ENCODE measurements at places on chromosomes 5 and 9. TPM values are rescaled to one million over a fixed set of nuclear protein-coding genes. Genes with fewer than 3 reads are reported as not detected.

- no peak overlapping the region for H3K27ac ChIP-seq
- H3K4me3 ChIP-seq: no peak overlapping the region
- DNase-seq: no peak
- no peaks in the 10 kb centered on the region for H3K27me3 ChIP-seq
Observed at GRCh38 chr9:111676116-111676515, 14.7 kb downstream of the GNG10 start.

- H3K36me3 ChIP-seq: peaks cover 7% of the 10 kb centered on the region
- H3K27me3 ChIP-seq: no peaks in the 10 kb centered on the region
- peaks cover 2% of the 10 kb centered on the region for H3K4me1 ChIP-seq
- no peak overlapping the region for H3K4me3 ChIP-seq
- DNase-seq: no peak
Observed at GRCh38 chr9:85715587-85715986, 26.2 kb downstream of the AGTPBP1 start.

- no peak for DNase-seq
- no peaks in the 10 kb centered on the region for H3K27me3 ChIP-seq
- no peaks in the 10 kb centered on the region for H3K4me1 ChIP-seq
- H3K36me3 ChIP-seq: no peaks in the 10 kb centered on the region
Observed at GRCh38 chr5:33536802-33537201, 96.0 kb downstream of the TARS1 start.

DNA sequence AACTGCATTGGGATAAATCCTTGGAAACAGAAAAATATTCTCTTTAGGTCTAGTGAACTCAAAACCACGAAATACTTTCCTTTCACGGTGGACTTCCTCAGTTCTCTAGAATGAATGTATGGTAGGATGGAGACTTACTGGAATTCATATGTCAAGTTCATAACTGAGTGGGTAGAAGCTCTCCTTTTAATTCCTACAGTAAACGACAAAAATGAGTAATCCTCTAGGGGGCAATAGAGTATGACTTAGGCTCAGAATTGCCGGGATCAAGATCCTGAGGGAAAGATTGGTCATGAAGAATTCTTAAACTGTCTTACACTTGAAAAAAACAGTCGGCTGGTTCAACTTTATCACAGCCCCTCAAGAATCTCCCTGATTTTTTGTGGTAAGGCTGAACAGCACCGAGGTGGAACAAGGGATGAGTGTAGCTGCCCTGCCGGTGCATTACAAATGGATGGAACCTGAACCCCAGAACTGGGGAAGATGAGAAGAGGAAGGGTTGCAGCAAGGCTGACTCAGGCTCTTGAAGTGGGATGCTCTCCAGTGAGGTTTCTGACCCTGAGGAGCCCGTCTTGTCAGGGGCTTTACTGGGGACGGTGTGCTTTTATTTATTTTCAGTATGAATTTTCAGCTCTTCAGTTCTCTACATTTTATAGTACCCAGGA lies 14.0 kb upstream of the LOX start:
- H3K4me3 ChIP-seq: no peak overlapping the region
- no peak for DNase-seq
- H3K27ac ChIP-seq: peak overlapping the region; percentile 89
- peaks cover 32% of the 10 kb centered on the region for H3K4me1 ChIP-seq
- no peaks in the 10 kb centered on the region for H3K36me3 ChIP-seq

GRCh38 chr5:142698447-142699183 lies 12.7 kb upstream of the FGF1 start:
- H3K27me3 ChIP-seq: peaks cover 6% of the 10 kb centered on the region
- H3K4me3 ChIP-seq: no peak overlapping the region
- no peaks in the 10 kb centered on the region for H3K36me3 ChIP-seq

- no peak overlapping the region for H3K27ac ChIP-seq
- peaks cover 6% of the 10 kb centered on the region for H3K36me3 ChIP-seq
- peaks cover 26% of the 10 kb centered on the region for H3K4me1 ChIP-seq
- no peak for DNase-seq
- H3K27me3 ChIP-seq: no peaks in the 10 kb centered on the region
Observed at GRCh38 chr5:33008751-33009418, 297.8 kb downstream of the NPR3 start.

- H3K27me3 ChIP-seq: no peaks in the 10 kb centered on the region
- no peaks in the 10 kb centered on the region for H3K4me1 ChIP-seq
- H3K27ac ChIP-seq: no peak overlapping the region
- H3K36me3 ChIP-seq: peaks cover 4% of the 10 kb centered on the region
- no peak overlapping the region for H3K4me3 ChIP-seq
Observed at GRCh38 chr5:89998519-89999305, 410.8 kb downstream of the CETN3 start.

GRCh38 chr9:74570879-74571512 lies 73.9 kb downstream of the RORB start:
- H3K36me3 ChIP-seq: no peaks in the 10 kb centered on the region
- H3K4me3 ChIP-seq: no peak overlapping the region
- no peak overlapping the region for H3K27ac ChIP-seq
- no peaks in the 10 kb centered on the region for H3K4me1 ChIP-seq
- DNase-seq: no peak

DNA sequence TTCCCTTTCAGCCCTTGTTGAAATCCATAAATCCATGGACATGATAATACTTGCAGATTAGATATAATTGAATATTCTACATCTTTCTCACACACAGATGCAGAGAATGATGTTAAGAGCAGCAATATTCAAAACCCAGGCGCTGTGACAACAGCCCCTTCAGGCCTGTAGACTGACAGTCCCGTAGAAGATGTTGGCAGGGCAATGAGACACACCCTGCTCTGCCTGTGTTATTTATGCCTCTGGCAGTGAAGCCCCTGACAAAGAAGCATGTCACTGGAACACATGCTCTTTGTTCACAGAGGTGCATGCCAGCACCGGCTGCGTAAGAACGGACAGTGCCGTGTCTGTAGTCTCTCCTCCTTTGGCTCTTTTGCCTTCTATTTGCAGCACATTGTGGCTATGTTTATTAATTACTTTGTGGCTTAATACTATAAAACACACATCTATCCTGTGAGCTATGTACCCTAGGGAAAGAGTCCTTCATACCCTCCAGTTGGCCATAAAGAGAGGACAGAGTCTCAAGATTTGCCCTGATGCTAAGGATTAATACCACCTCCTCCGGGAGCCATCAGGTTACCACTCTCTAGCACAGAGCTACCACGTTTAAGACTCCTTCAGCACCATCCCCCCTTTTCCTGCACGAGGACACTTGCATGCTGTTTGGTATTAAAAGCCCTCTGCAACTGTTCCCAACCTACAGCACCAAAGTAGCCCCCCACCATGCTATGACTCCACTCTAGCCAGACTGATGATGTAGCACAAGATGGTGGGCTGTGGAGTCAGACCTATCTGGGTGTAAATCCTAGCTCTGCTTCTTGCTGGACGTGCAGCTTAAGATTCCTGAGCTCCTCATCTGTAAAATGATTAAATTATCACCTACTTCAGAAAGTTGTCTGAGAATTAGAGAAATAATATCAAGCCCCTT lies 2.0 kb upstream of the ANP32B start:
- no peak overlapping the region for H3K4me3 ChIP-seq
- no peak overlapping the region for H3K27ac ChIP-seq
- no peaks in the 10 kb centered on the region for H3K36me3 ChIP-seq
- DNase-seq: no peak
- H3K27me3 ChIP-seq: peaks cover 8% of the 10 kb centered on the region

DNA sequence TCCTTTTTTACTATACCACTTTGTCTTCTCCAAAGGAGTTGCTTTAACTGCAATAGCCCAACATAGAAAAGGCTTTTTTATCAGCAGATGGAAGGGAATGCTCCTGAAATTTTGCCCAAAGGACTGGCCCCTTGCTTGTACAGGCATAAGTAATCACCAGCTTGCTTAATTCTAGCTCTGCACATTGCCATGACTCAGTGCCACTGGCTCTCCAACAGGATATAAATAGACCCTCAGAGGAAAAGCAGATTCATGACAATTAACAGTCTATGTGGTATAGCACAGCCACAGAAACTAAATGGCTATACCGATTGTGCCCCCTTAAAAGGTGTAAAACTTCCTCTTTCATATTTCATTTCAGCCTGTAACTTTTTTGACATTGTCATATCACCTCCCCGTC lies 227.0 kb downstream of the ZNF608 start:
- no peak for DNase-seq
- H3K36me3 ChIP-seq: no peaks in the 10 kb centered on the region
- H3K27me3 ChIP-seq: peaks cover 13% of the 10 kb centered on the region
- H3K27ac ChIP-seq: no peak overlapping the region
- no peak overlapping the region for H3K4me3 ChIP-seq

DNA sequence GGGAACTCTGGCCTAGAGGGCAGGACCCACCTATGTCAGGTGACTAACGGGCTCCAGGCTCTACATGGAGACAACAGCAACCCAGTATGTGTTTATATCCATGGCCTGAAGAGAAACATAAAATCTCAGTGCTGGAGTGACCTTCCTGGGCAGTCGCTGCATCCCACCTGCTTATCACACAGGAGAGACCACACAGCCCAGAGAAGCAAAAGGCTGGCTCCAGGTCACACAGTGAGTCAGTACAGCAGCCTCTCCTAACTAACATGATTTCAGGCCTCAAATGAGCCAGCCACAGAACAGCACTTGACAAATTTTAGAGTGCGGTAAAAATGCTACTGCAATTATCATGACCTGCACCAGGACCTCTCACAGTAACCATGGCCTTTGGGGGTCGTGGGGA lies 54.0 kb upstream of the TGFBR1 start:
- H3K27ac ChIP-seq: no peak overlapping the region
- H3K4me3 ChIP-seq: no peak overlapping the region
- H3K27me3 ChIP-seq: no peaks in the 10 kb centered on the region
- no peak for DNase-seq
- H3K36me3 ChIP-seq: no peaks in the 10 kb centered on the region

- DNase-seq: no peak
- H3K4me3 ChIP-seq: no peak overlapping the region
- H3K27me3 ChIP-seq: peaks cover 23% of the 10 kb centered on the region
- no peak overlapping the region for H3K27ac ChIP-seq
- H3K36me3 ChIP-seq: no peaks in the 10 kb centered on the region
Observed at GRCh38 chr5:71748360-71748759, 29.3 kb downstream of the CARTPT start.

DNA sequence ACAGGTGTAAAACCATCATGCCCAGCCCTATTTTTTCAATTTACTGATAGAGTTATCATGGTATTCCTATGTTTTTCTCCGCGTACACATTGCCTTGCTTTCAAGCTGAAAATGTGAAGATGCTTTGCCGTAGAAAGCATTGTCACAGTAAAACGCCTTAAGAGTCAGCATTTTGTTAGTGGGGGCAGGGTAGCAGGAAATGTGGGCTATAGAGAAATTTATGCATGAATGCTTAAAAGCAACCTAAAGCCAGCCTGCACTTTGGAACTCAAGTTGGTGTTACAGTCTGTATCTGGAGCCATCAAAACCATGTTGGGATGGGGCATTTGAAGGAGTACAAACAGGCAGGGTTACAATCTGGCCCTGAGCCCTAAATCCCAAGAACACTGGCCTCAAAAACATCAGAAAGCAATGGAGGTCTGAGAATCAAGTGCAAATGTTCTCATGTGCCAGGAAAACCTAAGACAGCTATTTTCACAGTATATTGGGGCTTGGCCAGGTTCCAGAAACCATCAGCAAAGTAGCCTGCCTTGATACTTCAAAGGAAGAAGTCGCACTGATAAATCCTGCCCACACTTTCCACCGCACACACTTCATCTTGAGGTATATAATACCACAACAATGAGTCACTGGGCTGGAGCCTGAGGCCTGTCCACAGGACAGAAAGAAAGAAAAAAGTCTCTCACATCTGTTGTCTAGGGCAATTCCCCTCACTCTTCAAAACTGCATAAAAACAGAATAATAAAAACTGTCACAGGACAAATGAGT lies 313.8 kb downstream of the ENC1 start:
- no peaks in the 10 kb centered on the region for H3K36me3 ChIP-seq
- H3K4me1 ChIP-seq: peaks cover 14% of the 10 kb centered on the region
- H3K27me3 ChIP-seq: no peaks in the 10 kb centered on the region

DNA sequence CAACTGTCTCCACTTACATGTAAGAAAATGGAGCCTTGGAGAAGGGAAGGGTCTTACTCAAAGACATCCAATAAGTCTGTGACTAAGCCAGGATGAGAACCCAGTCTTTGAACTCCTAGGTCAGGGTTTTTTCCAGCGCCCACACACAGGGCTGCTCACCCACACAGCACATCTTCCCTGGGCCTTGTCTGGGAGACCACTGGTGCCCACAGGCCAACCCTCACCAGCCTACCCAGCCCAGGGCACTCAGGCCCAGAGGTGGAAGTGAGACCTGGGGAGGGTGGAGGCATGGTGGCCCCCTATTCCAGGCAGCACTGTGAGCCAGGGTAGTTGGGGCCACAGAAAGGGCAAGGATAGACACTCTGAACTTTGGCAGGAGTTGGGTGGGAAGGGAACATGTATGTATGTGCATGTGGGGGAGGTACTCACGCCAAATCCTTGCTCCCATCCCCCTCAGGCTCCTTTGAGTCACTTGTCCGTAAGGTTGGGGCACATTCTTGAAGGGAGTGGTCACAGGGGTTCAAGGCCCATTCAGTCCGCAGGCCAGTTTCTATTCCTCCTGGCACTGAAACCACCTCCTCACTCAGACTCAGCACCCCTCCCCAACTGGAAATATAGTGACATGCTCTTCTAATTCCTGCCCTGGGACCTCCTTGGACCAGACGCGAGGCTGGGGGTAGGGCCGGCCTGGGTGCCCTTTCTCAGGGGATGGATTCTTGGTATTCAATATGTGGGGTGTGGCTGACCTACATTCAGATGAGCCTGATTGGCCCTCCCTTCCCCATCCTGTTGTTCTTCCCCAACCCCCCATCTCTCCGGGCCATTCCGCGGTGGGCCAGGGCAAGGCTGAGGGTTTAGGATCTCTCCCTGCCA lies 2.9 kb upstream of the SLC4A9 start:
- peaks cover 8% of the 10 kb centered on the region for H3K4me1 ChIP-seq
- H3K27ac ChIP-seq: no peak overlapping the region
- DNase-seq: no peak
- no peak overlapping the region for H3K4me3 ChIP-seq
- no peaks in the 10 kb centered on the region for H3K36me3 ChIP-seq

DNA sequence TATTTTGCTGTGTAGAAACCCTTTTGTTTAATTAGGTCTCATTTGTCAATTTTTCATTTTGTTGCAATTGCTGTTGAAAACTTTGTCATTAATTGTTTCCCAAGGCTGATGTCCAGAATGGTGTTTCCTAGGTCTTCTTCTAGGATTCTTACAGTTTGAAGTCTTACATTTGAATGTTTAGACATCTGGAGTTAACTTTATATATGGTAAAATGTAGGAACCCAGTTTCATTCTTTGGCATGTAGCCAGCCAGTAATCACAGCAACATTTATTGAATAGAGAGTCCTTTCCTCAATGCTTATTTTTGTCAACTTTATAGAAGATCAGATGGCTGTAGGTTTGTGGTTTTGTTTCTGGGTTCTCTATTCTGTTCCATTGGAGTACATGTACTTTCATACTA lies 1290.8 kb upstream of the CDH9 start:
- H3K27me3 ChIP-seq: peaks cover 2% of the 10 kb centered on the region
- H3K4me1 ChIP-seq: no peaks in the 10 kb centered on the region
- no peak overlapping the region for H3K4me3 ChIP-seq
- no peak for DNase-seq

Gene NME5
- 1.7 TPM for total RNA-seq

Gene CCIN
- not detected for total RNA-seq

Gene GFPT2
- 80.0 TPM for total RNA-seq
